ENCODE measurements at places on chromosomes 2 and 18.

GRCh38 chr2:127877626-127878025 lies 8.1 kb downstream of the AMMECR1L start:
- DNase-seq = no peak

DNA sequence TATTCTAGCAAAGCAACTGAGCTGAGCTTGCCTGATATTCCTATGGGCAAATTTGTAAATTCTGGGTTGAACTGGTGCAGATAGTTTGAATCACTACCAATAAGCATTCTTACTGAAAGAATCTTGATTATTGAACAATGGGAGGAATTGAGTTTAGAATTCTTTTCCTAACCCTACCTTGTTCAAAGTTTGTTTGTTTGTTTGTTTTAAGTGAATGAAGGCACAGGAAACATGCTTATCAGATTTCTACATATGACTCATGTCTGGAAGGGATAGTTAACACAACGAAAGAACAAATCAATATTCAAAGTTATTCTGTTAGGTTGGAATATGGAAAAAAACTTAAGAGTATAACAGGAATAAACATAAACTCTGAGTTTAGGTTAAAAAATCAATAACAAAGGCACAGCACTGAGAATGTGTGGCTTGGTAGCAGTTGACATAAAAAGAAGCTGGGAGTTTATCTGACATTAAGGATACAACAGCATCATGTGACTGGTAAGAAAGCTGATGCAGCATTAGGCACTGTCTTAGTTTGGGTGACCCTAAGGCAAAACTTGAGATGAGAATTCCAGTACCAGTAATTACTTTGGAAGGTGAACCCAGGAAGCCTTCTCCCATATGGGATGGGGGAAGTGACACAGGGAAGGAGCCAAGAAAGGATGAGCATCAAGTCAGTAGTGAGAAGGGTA lies 20.9 kb downstream of the BOD1L2 start:
- DNase-seq = no peak

DNA sequence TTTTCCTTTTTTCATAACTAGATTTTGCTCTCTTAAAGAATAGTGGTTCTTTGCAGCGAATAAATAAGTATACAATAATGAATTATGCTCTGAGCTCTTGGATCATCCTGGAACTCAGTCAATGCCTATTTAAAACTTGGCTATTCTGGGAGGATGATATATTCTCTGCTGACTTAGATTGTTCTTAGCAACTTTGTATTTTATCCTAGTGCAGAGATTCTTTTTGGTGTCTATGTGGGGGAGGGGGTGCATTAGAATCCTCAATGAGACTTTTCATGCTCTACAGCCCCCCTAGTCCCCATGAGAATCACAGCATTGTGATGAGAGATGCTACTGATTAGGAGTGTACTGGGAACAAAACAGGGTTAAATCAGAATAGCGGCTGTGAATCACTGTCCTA lies 8.8 kb upstream of the FAM98A start:
- DNase-seq = no peak

DNA sequence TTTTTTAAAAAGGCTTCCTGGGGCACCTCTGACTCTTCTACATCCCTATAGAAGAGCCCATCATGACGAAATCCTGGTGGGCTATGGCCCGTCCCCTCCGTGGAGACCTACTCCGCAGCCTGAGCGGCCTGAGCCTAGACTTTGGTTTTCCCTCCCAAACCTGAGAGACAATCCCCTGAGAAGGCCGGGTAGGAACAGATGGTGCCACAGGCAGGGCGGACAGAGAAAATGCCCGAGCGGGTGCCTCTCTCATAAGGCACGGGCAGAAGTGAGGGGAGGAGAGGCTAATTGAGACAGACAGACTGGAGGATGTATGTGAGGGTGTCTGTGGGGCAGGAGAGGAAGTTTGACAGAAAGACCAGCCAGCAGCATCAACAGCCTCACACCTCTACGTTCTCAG lies 20.2 kb upstream of the SFXN5 start:
- DNase-seq = no peak

- DNase-seq = no peak
Observed at GRCh38 chr2:96930351-96931010, 55.9 kb downstream of the FAM178B start.

DNA sequence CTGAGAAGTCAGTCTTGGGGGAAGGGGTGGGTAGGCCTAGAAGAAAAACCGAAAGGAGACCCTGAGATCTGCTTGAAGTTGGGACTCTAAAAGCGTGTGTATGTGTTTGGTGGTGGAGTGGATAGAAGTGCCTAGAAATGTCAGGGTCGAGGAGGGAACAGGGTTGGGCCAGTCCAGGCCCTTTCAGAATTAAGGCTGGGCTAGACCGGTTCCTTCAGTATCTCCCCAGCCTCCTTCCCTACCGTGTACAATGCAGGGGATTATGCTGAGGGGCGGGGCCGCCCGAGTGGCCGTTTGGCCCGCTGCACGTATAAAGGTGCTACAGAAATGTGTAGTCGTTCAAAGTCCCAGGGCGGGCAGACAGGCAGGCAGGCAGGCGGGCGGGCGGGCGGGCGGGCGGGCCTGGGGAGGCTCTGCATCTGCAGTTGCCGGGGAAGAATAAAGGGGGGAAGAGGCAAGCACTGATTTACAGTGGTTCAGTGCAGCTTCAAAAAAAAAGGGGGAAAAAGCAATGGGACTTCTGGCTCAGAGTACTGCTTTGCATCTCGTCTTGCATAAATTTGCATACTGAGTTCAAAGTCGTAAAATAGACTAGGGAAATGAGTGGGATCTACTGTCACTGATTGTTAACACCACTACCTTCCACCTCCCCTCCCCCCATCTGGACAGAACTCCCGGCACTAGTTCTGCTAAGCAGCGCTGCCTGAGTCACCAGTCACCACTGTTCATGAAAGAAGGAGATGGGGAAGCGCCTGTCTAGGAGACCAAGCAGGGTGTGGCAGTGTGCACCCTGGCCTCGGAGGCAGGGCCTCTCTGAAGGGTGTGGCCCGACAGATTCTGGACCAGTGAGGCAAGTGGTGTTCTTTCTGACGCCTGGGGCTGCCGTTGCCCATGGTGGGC lies 3.6 kb downstream of the IGFBP2 start:
- no peak for DNase-seq

GRCh38 chr2:70510313-70510712 lies 43.3 kb downstream of the TGFA start:
- DNase-seq = no peak

DNA sequence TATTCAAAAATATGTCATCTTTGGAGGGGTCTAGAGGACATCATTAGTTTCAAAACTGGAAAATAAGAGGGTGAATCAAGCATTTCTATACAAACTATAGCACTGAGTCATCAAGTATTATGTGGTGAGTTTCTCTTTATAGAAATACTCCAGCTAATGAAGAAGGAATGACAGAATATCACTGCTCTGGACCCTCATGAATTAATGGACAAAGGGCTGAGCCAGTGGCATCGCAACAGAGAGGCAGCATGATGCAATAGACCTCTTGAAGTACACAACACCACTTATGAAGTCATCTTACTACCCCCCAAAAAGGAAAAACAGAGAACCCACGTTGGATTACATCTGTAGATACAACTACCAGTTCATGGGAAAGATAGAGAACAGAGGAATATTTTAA lies 27.4 kb upstream of the EIF2AK3 start:
- no peak for DNase-seq
